Skeletal muscle cell (primary cell): ENCODE measurements at places on chromosomes 7 and 10.

- DNase-seq = no peak
These were observed at the start of gene SLC13A1 for GRCh38 chr7:123199883-123200282. Gene SLC13A1 (minus strand): TSS chr7:123199969. CDS start chr7:123199946, 23 bp downstream.

- DNase-seq = no peak
These were observed 267.9 kb upstream of the CNTNAP2 start for GRCh38 chr7:145848691-145849090.

GRCh38 chr10:44956226-44956625 lies 3.4 kb upstream of the RASSF4 start:
- DNase-seq = no peak

GRCh38 chr7:91835826-91836368 lies 44.6 kb downstream of the MTERF1 start:
- DNase-seq = no peak

- no peak for DNase-seq
These were observed 7.6 kb upstream of the SUPV3L1 start for GRCh38 chr10:69172241-69172982.

GRCh38 chr7:66202441-66202840 lies 2.7 kb upstream of the TPST1 start:
- no peak for DNase-seq

GRCh38 chr10:114009281-114009996 lies 34.2 kb upstream of the ADRB1 start:
- no peak for DNase-seq

DNA sequence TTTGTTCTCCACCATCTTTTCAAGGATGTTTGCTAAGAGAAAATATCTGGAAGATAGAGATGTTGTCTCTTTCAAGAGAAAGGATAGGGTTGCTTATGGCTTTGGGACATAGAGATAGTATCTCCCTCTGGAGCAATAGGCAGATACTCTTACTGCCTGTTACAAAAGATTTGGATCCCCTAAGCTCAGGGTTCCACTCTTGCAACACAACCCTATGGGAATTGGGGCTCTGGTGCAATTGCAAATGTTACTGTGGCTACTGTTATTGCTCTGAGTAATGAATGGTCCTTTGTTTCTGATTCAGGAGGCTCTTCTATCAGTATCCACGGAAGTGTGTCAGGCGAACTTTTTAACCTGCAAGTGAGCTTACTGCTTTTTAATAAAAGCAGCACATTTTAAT lies 88.8 kb downstream of the GPR85 start:
- no peak for DNase-seq

DNA sequence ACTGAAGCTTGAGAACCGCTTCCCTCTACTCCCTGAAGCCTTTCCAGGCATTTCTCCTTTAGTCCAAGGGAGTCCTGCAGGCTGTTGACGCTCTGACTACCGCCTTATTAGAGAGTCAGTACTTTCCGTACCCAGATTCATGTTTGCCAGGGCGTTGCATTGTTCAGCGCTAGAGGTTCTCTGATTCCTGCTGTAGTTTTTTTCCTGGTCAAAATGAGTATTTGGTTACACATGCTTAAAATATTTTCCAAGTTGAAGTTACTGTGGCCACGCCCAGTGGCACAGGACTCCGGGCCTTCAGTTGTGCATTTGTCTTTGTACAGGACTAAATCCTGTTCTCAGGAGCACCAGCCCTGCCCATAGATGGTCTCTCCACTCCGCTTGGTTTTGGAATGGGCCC lies 7.9 kb downstream of the MTURN start:
- DNase-seq = no peak

GRCh38 chr10:31395695-31396094 lies 76.7 kb downstream of the ZEB1 start:
- no peak for DNase-seq

DNA sequence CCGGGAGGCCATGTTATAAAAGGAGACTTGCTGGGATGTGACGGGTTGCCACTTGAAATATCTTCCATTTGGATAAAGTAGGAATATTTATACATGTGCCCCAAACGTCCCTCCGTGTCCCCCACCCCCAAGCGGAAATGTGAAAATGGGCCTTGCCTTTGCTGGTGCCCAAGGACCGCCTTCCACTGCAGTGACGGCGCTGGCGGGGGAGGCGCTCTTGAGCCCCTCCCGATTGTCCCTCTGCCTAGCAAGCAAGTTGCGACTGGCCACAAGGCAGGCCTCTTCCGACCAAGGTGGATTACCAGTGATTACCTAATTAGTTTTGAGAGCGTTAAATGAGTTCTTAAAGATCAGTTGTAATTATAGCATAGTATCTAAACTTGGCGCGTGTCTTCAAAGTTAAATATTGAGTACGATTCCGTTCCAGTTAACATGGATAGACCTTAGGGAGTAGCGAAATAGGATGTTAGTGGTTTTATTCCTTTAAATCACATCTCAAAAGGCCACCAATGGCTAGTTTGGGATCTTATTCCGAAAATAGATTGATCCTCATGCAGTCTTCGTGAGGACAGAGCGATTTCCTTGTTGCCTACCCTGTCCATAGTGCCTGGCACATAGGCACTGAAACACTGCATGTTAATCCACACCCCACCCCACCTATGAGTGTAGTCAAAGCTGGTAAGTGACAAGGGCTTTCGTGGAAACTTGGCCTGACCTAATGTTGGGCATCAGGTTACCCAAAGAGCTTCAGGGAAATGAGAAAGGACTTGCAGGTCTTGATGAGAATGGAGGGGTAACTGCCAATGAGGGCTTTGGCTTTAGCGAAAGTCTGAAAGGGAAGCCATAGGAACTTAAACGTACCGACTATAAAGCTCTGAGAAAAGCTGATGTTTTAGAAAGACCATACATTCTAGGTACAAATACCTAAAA lies 1.1 kb downstream of the PPIA start:
- peak; percentile 63 for DNase-seq

DNA sequence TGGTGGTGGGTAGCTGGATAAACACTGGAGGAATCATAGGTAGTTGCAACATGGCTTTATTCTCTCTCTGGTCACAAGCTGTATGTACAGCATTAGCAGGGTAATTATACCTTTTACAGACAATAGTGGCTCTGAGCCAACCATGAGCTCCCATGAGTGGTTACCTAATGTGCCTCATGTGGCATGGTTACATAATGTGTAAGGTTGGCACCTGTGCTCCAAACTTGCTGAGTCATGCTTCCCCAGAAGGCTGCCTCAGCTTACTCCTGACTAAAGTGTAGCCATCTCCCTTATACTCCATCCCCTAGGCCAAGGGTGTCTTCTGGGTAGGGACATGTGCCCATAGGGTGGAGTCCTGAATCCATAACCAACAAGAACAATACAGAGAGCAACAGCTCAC lies 345.3 kb upstream of the SEMA3C start:
- no peak for DNase-seq

DNA sequence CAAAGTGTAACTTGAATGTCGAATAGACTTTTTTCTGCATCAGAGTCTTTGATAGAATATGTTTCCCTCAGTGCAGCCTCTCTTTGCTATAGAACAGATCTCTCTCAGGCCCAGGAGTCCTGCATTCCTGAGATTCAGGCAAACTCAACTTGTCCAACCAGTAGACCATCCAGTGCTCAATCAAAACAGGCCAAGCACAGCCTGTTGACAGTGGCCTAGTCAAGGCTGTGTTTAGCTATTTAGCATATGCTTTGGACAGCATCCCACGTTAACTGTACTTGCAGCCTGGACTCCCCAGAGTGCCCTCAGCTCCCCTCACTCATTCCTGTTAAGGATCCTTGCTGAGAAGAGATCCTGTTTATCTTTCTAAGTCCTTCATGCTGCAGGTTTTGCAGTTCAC lies 16.3 kb downstream of the OR6V1 start:
- no peak for DNase-seq

- no peak for DNase-seq
These were observed 170.8 kb upstream of the CDCA7L start for GRCh38 chr7:22116451-22117030.

- DNase-seq = no peak
These were observed 212.4 kb upstream of the MTPN start for GRCh38 chr7:136189506-136189998.

DNA sequence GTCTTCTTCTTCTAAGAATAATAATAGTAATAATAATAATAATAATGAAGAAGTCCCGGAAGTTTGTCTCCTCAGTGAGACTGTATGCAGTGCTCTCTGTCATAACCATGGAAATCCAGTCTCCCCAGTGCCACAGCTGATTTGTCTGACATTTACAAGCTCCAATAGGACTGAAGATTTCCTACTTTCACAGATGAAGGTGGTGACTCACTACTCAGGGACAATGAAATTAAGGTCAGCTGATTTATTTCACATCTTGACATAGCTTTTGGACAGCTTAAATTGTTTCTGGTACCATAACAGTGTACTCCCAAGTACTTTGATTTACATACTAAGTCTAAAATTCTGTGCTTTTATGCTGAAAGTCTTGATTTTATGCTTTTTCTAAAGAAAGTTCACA lies 6.9 kb downstream of the CELF2 start:
- DNase-seq = no peak

DNA sequence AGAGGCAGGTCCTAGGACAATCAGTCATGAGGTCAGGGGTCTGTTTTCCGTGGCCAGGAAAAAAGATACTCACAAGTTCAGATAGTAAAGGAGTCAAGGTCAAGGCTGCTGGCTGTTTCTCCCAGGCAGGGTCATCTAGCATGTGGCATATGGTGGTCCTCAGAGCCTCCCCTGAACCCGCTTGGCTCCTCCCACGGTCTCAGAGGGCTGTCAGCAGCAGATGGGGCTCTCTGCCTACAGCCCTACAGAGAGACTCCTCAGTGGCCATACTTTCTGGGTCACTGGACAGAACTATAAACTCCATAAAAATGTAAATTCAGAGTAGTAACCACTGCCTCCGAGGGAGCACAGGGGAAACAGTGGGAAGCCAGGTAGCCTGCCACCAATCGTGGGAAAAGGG lies 11.3 kb upstream of the DRGX start:
- no peak for DNase-seq

DNA sequence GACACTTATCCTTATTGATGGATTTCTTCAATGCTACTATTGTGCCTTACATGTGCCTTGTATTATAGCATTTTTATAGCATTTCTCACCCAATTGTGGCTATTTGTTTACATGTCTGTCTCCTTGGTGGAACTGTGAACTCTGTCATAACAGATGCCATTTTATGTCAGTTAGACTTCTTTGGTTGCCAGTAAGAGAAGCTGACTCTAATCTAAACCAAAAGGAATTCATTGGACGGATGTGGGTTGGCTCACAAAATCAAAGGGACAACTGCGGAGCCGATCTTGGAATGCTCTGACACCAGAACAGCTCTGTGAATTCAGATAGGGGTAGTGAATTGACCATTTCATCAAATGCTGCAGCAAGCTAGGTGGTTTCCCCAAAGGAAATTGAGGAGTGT lies 15.0 kb downstream of the GARIN1A start:
- no peak for DNase-seq

- no peak for DNase-seq
These were observed 28.8 kb upstream of the NMT2 start for GRCh38 chr10:15197276-15197675.

DNA sequence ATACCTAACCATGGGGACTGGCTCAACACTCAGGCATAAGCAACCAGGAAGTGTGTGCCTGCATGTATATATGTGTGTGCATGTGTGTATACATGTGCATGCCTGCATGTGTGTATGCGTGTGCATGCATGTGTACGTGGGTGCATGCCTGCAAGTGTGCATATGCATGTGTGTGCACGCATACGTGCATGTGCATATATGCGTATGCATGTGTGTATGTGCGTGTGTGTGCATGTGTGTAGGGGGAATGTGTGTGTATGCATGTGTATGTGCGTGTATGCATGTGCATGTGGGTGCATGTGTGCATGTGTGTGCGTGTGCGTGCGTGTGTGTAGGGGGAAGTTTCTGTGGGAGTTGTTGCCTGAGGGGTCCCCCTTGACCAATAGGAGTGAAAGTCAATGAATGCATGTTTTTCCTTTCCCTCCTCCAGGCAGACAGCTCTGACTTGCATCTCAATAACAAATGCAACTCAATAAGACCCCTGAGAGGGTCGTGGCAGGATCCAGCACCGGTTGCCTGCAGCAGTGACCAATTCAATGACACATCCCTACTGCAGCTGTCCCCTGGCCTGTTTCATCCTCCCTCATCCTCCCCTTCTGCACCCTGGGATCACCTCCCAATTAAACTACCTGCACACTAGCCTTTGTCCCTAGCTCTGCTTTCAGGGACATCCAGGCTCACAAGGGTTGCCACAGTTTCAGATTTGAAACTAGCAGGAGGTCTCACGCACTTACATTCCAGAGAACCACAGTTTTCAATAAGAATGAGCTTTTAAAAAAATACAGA lies 27.0 kb upstream of the FZD8 start:
- no peak for DNase-seq

DNA sequence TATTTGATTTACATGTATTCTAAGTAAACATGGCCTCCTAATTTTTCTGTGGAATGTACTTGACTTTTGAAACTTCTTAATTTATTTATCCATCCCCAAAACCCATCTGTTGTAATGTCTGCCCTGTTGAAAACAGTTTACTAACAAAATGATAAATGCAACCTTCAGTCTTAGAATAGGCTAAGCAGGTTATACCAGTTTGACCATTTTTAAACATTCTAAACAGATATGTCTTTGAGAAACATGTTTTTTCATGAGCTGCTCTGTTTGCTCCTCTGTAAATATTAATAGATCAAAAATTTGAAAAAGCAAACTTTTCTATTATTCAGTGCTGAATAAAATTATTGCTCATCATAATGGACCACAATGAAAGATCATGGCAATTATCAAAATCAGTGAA lies 33.4 kb upstream of the NRBF2 start:
- DNase-seq = no peak

DNA sequence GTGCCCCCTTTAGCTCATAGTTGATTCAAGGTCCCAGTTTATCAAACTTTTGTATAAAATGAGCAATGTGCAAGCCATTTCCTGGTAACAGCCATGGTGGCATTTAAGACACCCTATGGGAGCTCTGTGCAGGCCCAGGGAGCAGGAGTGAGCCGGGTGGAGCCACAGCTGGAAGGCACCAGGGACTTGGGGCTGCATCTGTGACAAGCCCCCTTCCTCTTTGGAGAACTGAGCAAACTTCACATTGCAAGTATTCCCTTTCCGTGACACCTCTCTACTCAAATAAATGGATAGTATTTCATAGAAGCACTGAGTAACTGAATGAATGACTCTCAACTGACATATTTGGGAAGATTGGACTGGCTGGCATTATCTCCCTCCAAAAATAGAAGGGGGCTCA lies 558.7 kb upstream of the FOXK1 start:
- no peak for DNase-seq

- no peak for DNase-seq
These were observed 268.3 kb upstream of the MEOX2 start for GRCh38 chr7:15954671-15955354.

GRCh38 chr10:97207756-97208346 lies 22.1 kb upstream of the SLIT1 start:
- DNase-seq = no peak

DNA sequence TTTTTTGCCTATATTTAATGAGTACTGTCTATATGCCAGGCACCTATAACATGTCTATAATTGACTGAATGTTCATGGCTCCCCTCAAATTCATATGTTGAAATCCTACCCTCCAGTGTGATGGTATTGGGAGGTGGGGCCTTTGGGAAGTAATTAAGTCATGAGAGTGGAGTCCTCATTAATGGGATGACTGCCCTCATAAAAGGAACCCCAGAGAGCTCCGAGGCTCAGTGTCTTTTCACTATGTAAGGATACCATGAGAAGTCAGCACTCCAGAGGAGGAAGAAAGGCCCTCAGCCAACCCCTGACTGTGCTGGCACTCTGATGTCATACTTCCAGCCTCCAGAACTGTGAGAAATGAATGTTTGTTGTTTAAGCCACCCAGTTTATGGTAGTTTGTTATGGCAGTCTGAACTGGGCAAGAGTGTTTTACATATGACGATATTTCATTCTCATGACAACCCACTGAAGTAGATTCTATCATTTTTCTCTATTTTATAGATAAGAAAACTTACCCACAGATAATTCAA lies 61.1 kb upstream of the PCGF5 start:
- DNase-seq = no peak
